A172 (cell line): ENCODE measurements at places on chromosomes 13 and 19.
A peak's percentile ranks its signal among the peaks of the same experiment; 100 is the strongest.

- DNase-seq, result no peak
Observed at GRCh38 chr13:25181597-25181996, 9.5 kb upstream of the AMER2 start.

GRCh38 chr19:2097886-2098327 is 1.2 kb downstream of the IZUMO4 start:
- no peak for DNase-seq

DNA sequence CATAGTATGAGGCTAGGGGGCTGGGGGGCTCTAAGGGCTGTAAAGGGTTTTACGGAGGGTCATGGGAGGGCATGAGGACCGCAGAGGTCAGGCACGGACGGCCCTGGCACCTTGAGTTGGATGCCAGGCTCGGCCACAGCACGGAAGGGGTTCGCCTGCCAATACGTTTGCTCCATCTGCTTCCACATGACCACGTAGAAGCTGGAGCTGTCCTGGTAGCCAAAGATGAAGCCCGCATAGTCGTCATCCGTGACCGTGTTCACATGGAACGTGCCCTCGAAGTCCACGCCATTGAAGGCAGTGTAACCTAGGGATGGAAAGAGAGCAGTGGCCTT is 6.4 kb downstream of the COMP start:
- DNase-seq, result no peak

GRCh38 chr13:25898991-25899390 is 152.8 kb downstream of the SHISA2 start:
- no peak for DNase-seq

GRCh38 chr13:50893211-50893852 is 16.3 kb upstream of the RNASEH2B start:
- DNase-seq, result no peak

GRCh38 chr13:58579468-58579867 is 947.9 kb downstream of the PCDH17 start:
- no peak for DNase-seq

GRCh38 chr13:92074658-92075057 is 676.2 kb downstream of the GPC5 start:
- DNase-seq, result peak; percentile 15

DNA sequence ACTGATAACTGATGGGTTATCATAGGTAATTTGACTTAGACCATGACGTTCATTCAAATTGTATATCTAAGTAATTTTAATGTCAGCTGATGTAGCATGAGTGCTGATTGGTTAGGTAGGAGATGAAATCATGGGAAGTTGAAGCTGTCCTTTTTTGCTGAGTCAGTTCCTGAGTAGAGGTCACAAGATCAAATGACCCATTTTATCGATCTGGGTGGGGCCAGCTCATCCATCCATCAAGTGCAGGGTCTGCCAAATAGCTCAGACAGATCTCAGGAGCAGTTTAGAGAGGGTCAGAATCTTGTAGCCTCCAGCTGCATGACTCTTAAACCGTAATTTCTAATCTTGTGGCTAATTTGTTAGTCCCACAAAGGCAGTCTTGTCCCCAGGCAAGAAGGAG is 35.3 kb upstream of the CD177 start:
- no peak for DNase-seq

- DNase-seq, result peak; percentile 10
Observed at GRCh38 chr13:102903659-102904407, 58.0 kb downstream of the ERCC5 start.

DNA sequence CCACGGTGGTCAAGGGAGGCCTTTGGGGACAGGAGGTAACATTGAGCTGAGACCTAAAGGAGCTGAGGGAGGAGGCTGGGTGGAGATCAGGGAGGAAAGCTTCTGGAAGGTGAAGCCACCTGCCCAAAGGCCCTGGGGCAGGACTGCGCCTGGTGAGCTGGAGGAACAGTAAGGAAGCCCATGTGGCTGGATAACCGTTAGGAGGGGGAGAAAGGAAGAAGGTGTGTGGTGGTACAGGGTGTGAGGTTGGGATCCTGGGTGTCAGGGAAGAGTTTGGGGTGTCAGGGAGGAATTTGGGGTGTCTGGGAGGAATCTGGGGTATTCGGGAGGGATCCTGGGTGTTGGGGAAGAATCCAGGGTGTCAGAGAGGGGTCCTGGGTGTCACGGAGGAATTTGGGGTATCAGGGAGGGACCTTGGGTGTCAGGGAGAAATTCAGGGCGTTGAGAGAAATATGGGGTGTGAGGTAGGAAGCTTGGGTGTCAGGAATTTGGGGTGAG is 695 bp downstream of the TICAM1 start:
- no peak for DNase-seq

GRCh38 chr19:756236-756635 is 5.3 kb downstream of the MISP start:
- peak; percentile 75 for DNase-seq

- no peak for DNase-seq
Observed at GRCh38 chr13:52838433-52839107, 9.9 kb downstream of the PCDH8 start.

- DNase-seq, result no peak
Observed at GRCh38 chr19:1991018-1991913, 24.2 kb downstream of the BTBD2 start.

DNA sequence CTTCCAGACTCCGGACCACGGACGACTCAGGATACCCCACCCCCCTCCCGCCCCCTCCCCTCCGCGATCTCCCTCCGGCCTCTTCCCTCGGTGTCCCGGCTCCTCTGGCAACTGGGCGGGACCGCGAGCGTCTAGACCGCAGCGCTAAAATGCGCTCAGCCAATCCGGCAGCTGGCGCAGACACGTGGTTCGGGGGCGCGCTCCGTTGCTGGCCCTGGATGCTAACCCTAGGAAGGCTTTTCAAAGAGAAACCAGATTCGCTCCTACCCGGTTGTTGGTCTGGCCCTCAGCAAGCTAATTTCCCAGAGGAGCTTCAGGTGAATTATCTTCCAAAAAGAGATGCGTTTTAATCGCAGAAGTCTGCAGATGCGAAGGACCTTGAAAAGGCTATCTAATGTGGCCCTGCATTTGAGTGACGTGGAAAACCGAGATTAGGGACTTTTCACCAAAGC is at the start of gene DZIP1:
Gene DZIP1 (minus strand): TSS at position 106 of the 452 bp plus-strand sequence. CDS start 2,677 bp downstream, outside the sequence.
- peak; percentile 76 for DNase-seq

DNA sequence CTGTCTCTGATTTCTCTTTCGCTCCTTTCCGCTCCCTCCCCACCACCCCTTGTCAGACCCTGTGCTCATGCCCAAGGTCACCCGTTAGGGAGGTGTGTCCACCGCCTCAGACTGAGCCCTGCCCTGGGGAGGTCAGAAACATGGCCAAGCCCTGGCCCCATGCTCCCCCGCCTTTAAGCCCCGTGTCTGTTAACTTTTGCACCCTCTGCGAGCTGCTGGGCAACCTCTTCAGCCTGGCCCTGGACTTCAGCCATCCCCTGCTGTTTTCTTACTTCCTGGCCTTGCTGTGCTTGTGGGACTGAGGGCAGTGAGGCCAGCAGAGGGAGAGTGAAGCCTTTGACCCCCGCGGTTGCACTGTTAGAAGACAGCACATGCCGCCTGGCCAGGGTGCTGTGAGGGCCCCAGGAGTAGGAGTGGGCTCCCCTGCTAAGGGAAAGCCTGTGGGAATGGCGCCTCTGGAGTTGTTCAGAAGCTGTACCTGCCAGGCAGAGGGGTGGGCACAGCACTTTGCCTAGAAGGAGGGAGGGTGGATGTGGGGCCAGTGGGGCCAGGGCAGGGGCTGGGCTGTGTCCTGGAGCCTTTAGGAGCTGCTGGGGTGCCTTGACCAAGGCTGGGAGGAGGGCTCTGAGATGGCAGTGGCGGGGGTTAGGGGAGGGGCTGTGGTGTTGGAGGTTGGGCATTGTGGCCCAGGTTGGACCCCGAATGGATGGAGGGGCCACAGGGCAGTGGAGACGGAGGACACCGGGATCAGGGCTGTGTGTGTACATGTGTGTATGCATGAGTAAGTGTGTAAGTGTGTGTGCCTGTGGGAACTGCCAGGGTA is 7.9 kb downstream of the UPF1 start:
- DNase-seq, result peak; percentile 64

DNA sequence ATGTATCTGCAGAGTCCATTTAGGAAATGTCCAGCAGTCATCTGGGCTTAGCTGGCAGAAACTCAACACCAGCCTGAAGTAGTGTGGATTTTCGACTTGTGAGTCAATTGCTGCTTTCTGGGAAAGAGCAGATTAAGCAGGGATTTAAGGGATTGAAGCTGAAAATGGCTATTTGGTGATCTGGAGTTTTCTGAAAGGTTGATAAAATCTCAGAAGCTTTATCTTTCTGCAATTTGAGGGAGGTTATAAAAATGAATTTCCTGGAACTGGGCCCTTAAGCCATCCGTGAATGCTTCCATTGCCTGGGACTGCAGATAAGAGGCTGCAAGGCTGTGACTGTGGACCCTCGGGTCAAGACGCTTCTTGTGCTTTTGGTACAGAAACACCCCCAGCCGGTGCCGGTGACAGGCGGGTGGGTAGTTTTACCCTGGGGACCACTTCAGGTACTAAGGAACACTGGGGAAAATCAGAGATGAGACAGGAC is 61.5 kb downstream of the COL4A1 start:
- no peak for DNase-seq

DNA sequence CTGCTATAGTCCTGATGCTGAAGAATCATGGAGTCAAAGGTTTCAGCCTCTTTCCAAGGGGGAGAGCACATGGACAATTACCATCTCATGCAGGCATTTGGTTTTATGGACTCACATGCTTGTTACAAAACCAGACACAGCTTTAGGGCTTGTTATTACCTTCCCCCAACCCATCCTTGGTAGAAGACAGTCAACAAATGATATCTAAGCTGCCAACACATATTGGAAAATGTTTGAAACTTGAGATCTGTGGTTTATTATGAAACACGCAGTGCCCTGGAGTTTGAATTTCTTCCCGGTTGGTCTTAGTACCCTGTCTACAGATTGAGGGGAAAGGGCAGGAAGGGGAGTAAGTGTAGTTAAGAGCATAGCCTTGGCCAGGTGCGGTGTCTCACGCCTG is 12.5 kb upstream of the CYP2A6 start:
- DNase-seq, result no peak

DNA sequence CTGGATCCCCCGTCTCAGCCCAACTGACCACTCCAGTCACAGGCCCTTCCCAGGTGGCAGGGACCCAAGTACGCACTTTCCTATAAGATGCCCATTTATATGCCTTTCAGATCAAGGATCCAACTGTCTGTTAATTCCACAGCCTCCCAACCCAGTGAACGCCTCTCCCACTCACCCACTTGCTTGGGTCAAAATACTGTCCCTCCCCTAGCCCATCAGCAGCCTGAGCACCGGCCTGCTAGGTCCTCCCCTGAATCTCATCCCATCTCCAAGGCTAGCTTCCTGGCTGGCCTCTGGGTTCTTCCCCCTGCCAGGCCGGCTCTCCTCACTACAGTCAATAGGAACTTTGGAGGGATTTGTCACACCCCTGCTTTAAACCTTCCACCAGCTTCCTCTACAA is 1.9 kb downstream of the UBE2S start:
- no peak for DNase-seq

DNA sequence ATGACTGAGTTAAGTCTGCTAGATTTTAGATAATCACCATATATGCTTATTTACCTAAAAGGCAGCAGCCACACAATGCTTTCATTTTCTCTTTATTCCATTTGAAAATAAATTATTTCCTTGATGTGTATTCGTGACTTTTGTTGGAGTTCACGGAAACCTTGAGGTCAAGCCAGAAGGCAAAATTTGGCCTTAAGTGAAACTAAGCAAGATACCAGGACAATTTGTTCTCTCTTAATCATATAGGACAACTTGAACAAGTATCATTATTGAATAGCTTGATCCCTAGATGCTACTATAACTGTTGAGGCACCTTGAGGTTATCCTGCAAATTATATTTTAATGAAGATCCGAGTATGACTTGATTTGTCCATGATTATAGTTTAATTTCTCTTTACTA is 429.2 kb upstream of the DACH1 start:
- DNase-seq, result no peak

DNA sequence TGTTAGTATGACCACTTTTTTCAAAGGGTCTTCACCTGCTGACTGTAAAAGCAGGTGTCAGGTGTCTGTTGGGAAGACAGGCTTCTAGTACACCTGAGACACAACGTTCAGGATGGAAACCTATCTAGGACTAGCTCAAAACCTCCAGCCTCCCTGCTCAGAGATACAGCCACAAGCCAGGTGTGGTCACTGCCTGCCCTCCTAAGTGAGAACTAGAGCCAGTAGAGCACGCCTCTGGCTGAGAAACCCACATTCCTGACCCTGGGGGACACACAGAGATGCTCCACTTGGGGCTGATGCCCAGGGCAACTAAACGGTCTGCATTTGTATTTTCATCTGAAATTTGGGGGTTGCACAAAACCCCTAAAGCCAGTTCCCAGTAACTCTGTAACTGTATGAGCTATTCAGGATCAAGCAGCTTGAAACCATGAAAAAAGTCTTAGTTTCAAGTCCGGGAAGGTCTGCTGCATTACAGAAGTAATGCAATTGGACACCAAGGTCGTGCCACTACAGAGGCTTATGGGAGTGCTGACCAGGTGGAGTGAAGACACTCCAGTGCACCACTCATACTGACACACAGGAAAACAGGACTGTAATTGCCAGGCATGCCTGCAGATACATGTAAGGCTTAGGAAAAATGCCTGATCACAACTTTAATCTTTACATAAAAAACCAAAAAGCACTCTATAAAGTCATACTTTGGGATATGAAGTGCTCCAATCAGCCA is 27.8 kb downstream of the ANKRD10 start:
- DNase-seq, result peak; percentile 71

DNA sequence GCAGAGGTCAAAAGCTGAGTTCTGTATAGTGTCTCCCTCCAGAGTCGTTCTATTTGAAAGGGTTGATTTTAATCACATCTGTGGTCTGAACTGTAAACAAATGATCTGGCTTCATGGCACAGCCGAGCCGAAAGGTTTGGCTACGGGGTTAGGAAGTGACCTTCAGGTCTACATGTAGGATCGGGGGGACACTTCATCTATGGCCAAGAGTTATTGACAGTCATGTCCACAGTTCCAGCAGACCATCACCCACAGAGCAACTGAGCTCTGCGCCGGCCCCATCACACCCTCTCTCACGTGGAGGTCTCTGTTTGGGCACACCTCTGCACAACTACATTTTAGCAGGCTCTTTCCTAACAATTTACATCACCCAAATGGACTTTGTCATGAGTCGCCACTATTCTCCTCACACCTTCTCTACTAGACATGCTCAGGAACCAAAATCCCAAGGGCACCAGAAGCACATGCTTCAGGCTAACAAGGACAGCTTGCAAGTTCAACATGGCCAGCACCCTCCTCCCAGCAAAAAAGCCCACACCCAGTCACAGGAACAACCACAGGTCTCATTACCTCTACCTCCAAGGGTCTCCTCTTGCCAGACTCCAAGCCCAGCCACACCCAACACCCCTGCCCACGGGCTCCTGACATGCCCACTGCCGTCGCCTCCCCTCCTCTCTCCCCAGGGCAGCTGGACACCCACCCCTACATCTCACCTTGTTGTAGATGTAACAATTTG is 36.1 kb upstream of the EPHX3 start:
- no peak for DNase-seq

GRCh38 chr13:110326263-110326904 is 19.3 kb downstream of the COL4A2 start:
- DNase-seq, result no peak

- no peak for DNase-seq
Observed at GRCh38 chr13:112441226-112441625, 65.1 kb downstream of the SPACA7 start.
